Frontal cortex (tissue), 4 donors: ENCODE measurements at places on chromosomes 12 and 14.

DNA sequence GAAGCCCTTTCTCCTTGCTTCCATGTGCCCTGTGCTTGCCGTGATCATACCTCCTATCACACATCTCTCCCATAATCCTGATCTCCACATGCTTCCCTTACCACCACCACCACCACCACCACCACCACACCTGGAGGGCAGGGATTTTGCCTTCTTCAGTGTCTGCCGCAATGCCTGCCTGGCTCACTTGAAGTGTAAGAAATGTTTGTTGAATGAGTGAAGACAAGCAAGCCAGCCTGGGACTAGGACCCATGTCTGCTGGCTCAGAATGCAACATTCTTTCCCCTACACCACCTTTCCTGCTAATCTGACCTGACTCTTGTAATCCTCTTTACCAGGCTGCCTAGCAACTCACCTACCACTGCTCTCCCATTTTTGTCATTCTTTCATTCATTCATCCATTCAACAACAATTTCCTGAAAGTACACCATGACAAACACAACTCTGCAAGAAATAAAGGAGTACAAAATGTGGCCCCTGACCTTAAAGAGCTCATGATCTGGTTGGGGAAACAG, 3.5 kb upstream of the NID2 start:
- no peak for DNase-seq

- DNase-seq, result no peak
Measured at GRCh38 chr12:54602661-54603060, 14.2 kb upstream of the PPP1R1A start.

- DNase-seq, result no peak
Measured at GRCh38 chr12:48601013-48601756, 31.3 kb upstream of the LALBA start.

- no peak for DNase-seq
Measured at GRCh38 chr14:68366656-68367055, 426.2 kb downstream of the ZFP36L1 start.

- DNase-seq, result no peak
Measured at GRCh38 chr14:70472253-70473159, 20.5 kb downstream of the ADAM21 start.

- DNase-seq, result no peak
Measured at GRCh38 chr14:76713121-76713520, 48.1 kb upstream of the VASH1 start.

DNA sequence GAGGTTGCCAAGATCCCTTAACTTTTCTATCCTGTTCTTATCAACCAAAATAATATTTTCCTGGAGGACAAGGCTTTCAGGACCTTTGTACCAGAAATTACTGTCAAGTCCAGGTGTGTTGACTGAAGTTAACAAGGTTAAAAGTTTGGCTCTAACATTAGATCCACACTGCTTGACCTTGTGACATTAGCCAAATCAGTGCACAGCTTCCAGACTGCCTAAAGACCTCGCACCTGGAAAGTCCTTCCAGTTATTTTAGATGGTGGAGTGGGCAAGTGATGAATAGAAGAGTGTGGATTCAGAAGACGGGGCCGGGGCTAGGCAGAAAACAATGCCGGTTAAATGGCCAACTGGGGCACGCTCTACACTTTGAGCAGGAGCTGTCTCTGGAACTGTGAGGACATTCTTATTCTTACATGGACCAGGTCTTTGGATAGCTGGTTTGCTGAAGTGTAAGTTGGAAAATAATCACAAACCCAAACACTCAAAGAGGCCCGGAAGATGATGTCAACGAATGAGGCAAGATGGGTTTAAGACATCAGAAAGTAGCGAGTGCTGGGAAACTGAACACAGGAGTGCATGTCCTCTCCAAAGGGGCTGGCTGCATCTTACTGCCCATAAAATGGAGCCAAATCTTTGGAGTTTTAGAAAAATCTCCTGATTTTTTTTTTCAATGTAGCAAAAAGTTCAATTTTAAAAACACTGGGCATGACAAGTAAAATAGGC, 56.3 kb downstream of the NIN start:
- DNase-seq, result no peak

DNA sequence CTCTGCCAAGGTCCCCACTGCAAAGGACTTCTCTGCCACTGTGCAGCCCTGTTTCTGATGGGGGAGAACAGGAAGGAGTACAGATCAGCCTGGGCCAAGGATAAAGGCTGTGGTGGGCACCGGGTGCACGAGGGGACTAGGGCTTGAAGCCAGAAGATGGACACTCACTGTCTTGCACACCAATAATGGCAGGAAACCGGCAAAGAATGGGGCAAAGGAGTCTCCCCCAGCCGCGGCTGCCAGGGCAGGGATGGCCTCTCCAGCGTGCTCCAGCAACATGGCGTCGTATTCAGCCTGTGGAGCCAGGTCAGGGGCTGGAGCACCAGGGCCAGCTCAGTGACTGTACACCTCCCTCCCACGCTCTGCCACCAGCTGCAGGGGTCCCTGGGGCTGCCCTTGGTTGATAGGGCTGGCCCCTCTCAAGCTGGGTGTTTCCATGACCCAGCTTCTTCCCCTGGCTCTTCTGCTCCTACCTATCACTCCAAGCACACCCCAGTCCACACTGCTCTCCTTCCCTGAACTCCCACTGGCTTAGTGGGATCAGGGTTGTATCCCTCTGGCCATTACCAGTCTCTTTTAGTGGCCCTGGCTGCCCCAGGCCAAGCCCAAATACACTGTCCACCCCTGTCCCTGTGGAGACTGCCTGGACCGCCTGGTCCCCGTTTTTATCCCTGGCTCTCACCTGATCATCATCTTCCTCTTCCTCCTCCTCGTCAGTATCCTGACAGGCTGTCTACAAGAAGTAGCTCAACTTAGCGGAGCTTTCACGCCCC, 6.3 kb downstream of the IPO4 start:
- DNase-seq, result no peak

- DNase-seq, result no peak
Measured at GRCh38 chr12:77324416-77324762, 259.0 kb upstream of the E2F7 start.

DNA sequence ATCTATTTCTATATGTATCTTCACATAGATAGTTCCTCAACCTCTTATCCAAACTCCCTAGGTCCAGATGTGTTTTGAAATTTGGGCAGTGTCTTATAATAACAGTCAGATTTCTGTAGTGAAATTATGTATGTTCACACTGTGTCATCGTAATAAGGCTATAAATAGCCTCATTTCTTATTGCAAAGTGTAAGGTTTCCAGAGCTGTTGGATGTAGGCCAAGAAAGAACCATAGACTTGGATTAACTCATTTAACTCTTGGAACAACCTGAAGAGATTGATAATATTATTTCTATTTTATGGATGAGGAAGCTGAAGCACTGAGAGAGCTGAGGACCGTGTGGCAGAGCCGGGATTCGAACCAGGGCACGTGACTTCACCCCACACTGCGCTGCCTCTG, 49.0 kb upstream of the PIWIL1 start:
- DNase-seq, result no peak

GRCh38 chr14:93535537-93535936, 104.8 kb downstream of the UNC79 start:
- DNase-seq, result no peak

DNA sequence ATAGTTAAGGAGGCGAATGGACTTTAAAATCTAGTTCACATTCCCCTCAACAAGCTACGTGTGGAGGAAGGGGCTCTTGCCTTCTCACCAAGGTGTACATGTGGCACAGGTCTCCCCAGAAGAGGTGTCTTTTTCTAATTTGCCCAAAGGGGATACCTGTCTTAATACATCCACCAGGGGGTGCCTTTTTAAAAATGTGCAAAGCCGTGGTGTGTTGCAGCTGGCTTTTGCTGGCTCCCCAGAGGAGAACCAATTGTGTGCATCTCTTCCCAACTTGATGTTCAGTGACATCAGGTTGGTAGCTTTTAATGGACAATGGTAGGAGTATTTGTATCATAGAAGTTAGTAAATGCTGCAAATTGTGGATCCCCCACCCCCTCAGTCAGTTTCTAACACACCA, 33.8 kb downstream of the CREBL2 start:
- DNase-seq, result no peak

DNA sequence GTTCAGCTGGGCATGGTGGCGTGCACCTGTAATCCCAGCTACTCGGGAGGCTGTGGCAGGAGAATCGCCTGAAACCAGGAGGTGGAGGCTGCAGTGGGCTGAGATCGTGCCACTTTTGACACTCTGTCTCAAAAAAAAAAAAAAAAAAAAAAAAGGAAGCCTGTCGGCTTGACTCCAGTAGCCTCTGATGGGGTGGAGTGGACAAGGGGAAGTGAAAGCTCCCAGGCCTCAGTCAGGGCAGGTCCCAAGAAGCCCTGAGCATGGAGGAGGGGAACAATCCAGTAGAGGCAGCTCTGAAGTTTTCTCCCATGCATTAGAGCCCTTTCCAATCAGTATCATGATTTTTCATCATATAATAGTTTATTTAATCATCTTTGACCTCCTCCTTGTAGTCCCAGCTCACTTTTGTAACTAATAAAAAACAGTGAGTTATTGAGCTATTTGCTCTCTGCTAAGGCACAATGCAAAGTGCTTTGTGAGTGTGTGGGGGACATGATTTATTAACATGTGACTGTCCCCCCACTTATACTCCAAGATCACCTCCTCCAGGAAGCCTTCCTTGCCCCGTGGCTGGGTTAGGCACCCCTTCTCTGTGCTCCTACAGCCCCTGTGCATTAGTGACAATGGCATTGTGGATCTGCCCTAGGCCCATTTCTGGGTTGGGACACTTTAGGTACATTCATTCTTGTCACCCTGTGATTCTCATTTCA, 4.7 kb upstream of the SSH1 start:
- DNase-seq, result no peak

DNA sequence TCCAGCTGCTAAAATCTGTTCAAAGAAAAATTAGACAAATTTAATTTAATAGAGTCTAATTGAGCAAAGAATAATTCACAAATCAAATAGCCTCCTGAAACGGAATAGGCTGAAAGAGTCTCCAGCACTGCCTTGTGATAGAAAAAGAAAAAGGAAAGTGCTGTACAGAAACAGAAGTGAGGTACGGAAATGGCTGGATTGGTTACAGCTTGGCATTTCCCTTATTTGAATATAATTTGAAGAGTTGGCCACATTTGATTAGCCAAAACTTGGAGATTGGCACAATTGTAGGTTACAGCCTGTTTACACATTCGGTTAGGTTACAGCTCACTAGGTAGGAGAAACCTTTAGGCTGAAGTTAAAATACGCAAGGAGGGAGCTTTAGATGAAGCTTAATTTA, 24.8 kb upstream of the PCED1B start:
- no peak for DNase-seq

DNA sequence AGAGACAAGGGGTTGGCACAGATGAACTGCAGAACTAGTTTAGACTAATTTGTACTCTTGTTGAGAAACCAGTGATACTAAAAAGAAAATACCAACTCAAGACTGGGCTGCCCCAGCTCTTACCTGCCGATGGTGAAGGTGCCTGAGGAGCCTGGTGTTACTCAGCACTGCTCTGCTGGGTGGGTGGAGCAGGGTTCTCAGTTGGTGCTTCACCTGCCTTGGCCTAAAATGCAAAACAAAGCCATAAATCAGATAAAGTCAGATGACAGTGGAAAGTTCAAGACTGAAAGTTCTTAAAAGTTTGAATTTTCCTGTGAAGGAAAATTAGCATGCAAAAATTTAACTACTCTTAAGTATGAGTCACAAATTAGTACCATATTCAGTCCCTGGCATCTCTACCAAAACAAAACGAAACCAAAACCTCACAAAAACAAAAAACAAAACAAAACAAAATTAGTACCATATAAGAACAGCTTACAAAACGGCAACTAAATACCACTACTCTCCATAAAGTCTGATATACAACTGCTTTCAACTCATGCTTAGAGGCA, 21.9 kb downstream of the YBX3 start:
- DNase-seq, result no peak

- no peak for DNase-seq
Measured at GRCh38 chr12:29921307-29921706, 137.6 kb upstream of the TMTC1 start.

- no peak for DNase-seq
Measured at GRCh38 chr12:108975024-108975593, 45.8 kb downstream of the SVOP start.

DNA sequence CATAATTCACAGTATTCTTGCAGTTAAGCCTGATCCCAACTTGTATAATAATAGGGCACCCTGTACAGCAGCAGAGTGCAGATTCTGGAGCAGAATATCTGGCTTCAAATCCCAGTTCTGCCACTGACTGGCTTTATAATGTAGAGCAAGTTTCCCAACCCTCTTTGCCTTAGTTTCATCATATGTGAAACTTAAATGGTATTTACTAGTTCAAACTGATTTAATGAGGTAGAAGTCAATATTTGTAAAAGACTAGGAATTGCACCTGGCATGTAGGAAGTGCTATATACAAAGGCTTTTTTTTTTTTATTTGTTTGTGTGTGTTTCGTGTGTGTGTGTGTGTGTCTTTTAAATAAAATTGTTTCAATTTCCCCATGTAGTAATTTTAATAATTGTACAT, 125.9 kb downstream of the CCER1 start:
- DNase-seq, result no peak

DNA sequence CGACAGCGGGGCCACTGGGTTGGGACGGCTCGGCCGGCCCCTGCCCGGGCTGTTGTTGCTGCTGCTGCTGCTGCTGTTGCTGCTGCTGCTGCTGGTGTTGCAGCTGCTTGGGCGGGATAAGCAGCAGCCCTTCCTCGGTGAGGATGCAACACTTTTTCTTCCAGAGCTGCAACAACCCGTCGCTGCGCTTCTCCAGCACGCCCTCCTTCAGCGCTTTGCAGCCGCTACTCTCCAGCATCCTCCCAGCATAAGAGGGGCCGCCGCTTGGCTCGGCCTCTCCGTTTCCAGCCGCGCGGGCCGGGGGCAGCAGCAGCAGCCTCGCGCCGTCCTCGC, 529 bp downstream of the PHLDA1 start:
- DNase-seq, result no peak

- no peak for DNase-seq
Measured at GRCh38 chr12:70783455-70783854, 137.1 kb downstream of the PTPRR start.

DNA sequence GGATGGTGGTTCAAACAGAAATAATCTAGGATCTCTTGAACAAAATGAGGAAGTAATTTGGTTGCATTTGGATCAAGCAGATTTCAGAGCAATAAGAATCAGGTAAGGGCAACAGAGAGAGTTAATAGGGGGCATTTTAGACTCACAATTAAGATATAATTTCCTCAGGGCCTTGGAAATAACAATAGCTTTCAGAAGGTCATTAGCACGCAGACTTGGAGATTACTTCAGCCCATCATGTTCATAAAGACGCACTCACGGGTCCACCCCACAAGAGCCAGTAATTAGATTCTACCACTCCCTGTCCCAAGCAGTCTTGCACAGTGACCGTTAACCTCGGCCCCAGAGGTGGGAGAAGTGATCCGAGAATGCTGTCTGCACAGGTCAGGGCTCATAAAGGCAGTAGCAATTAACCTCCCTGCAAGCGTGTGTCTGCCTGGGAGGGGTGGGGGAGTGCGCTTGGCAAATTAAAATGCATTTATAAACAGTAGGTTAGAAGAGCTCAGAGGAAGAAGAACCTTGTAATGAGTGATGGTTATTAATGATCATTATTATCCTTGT, 125.7 kb upstream of the CCDC196 start:
- no peak for DNase-seq
